Activated CD4-positive, alpha-beta T cell treated with anti-CD3 and anti-CD28 coated beads for 48 hours (primary cell): ENCODE measurements at places on chromosomes 11 and 22.

DNA sequence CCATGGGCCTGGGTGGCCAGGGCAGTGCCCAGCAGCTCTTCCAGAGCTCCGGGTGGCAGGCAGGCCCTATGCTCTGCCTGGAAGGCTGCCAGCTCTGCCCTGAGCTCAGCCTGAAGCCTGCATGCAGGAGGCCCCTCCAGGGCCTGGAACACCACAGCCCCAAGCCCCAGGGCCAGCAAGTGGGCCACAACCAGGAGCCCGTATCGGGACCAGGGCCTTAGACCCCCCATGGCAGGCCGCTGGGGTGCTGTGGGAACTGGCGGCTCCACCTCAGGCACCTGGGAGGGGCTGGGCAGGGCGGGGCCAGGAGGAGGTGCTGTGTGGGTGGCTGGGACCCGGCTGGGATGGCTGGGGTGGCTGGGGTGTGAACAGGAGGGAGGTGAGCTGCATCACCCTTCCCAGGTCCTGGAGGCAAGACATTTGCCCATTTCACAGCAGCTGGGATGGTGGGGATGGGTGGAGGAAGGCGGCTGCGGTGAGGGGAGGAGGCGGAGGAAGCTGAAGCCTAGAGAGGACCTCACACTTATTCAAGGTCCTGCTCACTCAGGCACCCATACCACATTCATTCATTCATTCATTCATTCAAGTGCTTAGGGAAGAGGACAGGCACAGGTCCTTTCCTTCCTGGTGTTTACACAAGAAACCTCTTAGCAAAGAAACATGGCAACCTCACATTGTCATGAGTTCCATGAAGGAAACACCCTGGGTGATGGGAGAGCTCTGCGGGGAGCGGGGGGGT, at the start of gene KCNK7:
Gene KCNK7 (minus strand): TSS at position 258 of the 739 bp plus-strand sequence. CDS start 28 bp downstream, at position 230.
- no peak for DNase-seq

- DNase-seq, result no peak
Measured at GRCh38 chr22:20875296-20875695, 16.5 kb downstream of the SNAP29 start.

- no peak for DNase-seq
Measured at GRCh38 chr11:63762654-63763495, 5.7 kb downstream of the ZFTA start.

- no peak for DNase-seq
Measured at GRCh38 chr11:18700375-18700774, 1.8 kb downstream of the TMEM86A start.

DNA sequence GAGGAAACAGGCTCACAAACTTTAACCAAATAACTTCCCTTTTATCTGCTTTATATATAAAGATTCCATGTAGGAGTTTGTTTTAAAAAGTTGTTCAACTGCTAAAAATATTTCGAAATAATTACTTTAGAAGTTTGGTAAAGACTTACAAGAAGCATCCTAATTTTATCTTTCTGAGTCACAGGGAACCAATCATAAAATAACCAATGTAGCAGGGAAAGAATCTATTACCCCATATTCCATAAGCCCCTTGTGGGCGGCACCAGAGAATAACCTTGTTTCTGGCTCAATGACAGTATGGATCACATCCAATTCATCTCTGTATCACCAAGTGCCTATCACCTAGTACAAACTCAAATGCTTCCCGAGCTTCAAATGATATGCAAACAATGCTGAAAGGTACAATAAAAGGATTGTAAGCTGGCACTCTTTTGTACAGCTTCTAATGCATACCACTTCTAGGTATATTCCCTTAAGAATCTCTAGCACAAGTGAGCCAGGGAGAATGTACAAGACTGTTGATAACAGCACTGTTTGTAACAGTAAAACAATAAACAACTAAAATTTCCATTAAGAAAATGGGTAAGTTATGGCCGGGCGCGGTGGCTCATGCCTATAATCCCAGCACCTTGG, 158.4 kb downstream of the ATG16L2 start:
- DNase-seq, result no peak

DNA sequence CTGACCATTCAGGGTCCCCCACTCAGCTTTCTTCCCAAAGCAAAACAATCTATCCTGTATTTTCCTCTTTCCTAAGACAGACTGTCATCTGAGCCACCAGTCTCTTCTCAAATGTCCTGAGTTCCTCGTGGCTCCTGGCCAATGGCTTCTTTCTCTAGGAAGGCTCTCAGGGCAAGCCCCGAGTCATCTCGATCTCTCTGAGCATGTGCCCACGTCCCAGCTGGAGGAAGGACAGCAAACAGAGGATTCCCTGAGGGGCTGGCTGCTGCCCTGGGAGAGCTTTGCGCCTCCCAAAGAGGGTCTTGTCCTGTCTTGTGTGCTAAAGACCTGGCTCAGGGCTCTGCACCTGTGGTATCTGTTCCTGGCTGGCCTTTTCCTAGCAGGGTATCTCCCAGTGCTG, 8.3 kb downstream of the SLC37A2 start:
- DNase-seq, result no peak

DNA sequence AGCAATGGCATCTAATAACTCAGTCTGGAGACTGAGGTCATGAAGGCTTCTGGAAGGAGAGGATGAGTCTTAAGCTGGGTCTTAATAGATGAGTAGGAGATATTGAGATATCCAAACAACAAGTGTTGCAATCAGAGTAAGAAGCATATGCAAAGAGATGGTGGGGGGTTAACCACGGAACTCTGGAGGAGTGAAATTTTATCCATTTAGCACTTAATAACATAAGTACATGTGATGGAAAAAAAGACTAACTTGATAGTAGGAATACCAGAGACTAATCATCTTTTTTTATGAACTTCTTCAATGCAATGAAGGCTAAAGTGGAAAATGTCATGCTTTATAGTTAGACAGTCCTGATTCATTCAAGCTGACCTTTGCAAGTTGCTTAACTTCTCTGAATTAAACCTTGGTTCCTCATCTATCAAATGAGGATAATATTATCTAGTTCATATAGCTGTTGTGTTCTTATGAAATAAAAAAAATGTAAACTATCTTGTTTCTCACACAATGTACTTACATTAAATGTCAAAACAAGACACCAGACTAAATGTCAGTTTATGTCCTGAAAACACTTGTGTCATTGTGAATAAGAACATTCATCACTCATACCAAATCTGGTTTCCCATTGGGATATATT, 403.1 kb upstream of the CCDC90B start:
- no peak for DNase-seq

GRCh38 chr11:98056945-98057344, 963.8 kb upstream of the CNTN5 start:
- DNase-seq, result no peak

- no peak for DNase-seq
Measured at GRCh38 chr11:116329354-116330090, 443.3 kb downstream of the BUD13 start.

DNA sequence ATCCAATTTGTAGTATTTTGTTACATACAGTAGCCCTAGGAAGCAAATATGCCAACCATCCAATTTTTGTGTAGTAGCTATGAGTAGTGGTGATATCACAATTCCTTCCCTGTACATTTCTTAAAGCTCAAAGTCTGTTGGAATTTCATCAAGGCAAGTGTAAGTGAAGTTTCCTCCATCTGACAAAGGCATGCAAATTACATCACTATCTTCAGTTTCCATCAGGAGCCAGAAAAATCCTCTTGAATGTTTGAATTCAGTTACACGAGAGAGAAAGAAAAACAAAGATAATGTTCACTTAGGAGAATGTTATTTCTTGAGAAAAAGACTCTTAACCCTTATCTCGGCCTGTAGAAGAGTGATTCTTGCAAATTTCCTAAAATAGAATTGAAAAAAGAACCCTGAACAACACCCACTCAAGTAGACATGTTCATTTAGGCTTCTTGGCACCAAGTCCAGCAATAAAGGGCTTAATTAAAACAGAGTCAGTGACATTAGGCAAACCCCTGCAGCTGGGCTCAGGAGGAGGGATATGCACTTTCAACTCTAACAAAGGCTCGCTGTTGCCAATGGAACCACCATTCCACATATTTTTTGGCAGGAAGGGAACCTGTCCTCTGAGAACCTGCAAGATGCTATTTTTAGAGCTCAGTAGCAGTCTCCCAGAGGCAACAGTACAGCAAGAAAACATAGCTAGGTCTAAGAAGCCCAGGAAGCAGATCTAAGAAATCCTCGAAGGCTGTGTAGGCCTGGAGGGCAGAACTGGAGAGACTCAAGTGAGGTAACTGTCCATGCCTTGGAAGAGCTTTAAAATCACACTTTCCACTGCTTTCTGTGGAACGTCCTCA, 144.6 kb downstream of the CCDC81 start:
- DNase-seq, result no peak

DNA sequence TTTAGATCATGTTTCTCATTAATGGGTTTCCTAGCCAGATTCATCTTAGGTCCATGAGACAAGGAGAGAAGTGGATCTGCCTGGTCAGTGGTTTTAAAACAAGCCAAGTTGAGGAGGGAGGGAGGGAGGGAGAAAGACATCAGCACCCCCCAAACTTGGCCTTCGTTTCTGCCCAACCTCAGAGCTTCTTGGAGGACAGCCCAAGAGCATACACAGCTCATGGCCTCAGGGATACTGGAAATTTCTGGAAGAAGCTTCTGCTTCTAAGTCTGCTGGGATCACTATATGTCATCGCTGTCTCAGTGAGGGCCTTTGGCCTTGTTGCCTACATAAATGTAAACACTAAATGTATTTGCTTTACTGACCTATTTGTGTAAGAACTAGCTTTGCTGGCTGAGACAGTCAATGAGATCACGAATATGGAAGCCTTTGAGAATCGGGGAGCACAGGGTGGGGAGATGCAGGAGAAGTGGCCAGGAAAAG, 375.1 kb downstream of the BUD13 start:
- DNase-seq, result no peak
